Stimulated activated effector memory CD8-positive, alpha-beta T cell treated with anti-CD3 and anti-CD28 coated beads, Interleukin-12 subunit alpha, Interleukin-12 subunit beta, amount 100 ng/mL, for 72 hours (primary cell): ENCODE measurements at places on chromosomes 7 and 10.
A peak's percentile ranks its signal among the peaks of the same experiment; 100 is the strongest.

DNA sequence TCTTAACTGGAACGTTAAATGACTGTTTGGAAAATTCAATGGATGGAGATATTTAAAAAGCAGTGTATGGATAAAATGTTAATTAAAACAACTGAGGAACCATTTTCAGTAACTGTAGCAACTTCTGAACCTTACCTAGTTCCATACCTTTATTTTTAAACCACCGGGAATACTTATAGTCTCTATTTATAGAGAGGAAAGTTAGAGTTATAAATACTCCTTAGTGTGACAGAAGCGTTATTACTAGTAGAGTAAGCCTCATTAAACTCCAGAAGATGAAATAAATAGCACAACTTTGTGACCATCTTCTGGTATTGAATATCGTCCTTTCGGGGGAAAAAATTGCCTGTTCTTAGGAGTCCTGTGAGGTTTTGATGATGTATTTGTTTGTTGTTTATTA, 114.9 kb downstream of the LCOR start:
- DNase-seq = no peak

DNA sequence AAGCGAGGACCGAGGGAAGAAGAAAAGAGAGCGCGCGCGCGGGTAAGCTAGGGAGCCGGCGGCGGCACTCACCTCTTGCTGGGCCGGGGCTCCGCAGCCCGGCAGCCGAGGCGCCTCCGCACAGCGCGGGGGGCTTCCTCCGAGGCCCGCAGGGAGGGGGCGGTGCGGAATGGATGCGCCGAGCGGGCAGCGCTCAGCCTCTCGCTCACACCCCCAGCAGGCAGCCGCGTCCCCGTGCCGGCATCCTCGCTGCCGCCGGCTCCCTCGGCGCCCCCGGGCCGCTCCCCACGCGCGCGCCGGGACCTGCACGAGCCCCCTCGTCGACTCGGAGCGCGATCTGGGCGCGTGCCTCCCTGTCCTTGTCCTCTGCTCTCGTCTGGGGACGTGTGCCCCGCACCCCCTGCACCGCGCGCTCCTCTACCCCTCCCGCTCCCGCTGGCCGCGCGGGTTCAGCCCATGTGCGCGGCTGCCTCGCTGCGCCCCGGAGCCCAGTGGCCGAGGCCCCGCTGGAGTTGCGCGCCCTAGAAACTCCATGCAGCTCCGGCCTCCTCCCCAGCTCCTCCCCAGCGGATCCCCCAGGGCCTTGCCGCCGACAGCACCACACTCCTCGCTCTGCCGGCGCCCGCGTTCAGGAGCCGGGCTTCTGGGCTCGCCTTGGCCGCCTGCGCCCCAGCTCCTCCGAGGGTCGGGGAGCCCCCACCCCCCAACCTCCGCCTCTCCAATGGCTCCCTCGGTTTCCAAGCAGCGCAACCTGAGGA, 75.3 kb downstream of the CALN1 start:
- no peak for DNase-seq

GRCh38 chr10:15433850-15434537, 62.9 kb upstream of the FAM171A1 start:
- DNase-seq = peak; percentile 15

DNA sequence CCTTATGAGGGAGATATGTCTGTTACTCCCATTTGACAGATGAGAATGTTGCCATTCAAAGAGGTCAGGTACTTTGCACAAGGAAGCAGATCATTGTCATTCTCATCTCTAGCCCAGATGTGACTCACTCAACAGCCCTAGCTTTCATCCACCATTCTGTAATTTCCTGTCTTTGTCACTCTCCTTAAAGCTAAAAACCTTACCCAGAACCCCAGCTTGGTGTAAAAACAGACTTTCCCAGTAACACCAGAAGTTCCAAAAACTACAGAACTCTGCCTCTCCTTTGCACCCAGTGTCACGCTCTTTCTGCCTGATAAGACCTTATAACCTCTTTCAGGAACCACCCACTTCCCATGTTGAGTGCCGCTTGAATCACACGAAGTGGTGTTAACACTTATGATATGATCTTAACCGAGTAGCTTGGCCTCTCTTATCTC, 89.1 kb upstream of the SP4 start:
- DNase-seq = peak; percentile 41

DNA sequence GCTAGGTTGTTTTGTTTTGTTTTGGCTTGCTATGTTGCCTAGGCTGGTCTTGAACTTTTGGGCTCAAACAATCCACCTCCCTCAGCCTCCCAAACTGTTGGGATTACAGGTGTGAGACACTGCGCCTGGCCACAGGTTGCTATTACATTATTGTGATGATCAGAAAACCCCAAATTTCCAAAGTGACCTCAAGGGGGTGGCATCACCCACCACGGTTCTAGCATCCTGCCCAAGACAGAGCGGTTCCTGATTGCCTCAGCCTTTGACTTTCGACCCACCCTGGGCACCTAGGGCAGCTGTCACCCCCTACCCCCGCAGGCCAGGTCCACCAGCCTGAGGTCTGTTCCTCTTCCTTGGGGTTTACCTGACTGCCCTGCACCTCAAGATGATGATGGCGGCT, 28.4 kb downstream of the SBDS start:
- DNase-seq = no peak

DNA sequence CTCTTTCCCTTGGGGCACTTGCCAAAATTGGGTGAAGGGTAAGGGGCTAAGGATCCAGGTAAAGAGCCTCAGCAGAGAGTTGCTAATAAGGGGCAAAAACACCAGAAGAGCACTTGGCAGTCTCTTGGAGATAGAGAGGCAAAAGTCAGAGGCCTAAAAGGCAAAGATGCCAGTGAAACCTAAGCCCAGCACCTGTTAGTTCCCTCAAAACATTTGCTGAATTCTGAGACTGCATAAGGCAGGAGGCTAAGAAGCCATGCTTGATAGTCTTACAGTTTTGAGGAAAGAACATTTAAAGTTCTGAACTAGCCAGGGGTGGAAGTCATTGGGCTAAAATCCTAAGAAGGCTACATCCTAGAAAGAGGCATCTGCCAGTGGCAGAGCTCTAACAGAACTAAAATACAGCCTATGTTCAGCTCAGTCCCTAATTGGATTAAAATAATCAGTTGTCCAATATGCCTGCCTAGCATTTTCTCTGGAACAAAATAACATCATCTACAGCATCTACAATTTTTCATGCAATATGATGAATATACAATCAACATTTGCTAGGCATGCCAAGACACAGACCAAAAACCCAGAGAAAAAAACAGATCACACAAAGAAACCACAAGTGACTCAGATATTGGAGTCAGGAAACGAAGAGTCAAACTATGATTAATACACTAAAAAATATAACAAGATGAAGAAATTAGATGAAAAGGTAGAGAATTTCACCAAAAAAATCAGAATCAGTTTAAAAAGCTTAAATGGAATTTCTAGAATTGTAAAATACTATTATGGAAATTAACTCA, 7.7 kb downstream of the HTR7 start:
- DNase-seq = no peak

GRCh38 chr7:80135309-80136104, 876 bp downstream of the GNAI1 start:
- no peak for DNase-seq

DNA sequence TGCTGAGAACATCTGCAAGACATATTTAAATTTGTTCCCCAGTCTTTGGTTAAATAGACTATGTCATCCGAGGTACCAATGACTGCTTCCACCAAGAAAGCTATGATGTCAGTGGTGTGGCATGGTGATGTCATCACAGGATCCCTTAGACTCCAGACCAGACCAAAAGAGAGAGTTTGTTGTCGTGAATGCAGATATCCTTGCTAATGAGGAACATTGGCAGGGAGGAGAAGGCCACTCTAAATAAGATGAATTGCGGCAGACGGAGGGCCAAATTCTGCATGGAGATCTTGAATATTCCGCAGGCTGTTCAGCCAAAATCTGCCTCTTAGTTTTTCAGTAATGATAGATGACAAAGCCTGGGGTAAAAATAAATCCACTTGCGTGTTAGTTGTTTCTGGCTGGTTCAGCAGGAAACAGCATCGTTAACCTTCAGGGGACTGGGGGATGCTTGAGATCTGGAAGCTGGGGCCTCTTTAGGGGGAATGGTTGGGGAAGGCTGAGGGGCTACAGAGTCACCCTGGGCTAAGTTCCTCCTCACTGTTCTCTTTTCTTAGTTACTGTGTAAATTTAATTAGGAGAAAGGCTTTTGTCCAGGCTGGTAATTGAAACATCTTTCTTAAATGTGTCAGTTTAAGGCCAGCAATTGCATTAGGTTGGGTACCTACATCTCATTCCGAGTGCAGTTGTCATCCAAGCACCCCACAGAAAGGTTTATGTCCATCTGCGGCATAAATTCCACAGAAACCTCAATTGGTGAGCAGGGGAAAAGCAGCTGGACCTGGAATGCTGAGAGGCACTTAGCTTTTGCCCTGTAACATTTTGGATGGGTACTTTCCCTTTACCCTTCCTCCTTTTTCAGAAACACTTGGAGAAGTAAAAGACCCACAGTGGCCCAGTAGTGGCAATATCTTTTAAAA, 11.6 kb upstream of the CAMK1D start:
- DNase-seq = no peak

- DNase-seq = peak; percentile 34
Measured at GRCh38 chr10:101843032-101844021, at the start of gene KCNIP2. Gene KCNIP2, minus strand, starts transcription at chr10:101843800. Its CDS starts 232 bp downstream, at chr10:101843568.

- no peak for DNase-seq
Measured at GRCh38 chr7:55156919-55157763, 138.3 kb downstream of the EGFR start.

- DNase-seq = no peak
Measured at GRCh38 chr7:73980206-73980605, 47.8 kb upstream of the ELN start.

GRCh38 chr7:37961251-37961650, 40.8 kb downstream of the EPDR1 start:
- no peak for DNase-seq

GRCh38 chr7:48101352-48101751, 12.3 kb downstream of the UPP1 start:
- no peak for DNase-seq

DNA sequence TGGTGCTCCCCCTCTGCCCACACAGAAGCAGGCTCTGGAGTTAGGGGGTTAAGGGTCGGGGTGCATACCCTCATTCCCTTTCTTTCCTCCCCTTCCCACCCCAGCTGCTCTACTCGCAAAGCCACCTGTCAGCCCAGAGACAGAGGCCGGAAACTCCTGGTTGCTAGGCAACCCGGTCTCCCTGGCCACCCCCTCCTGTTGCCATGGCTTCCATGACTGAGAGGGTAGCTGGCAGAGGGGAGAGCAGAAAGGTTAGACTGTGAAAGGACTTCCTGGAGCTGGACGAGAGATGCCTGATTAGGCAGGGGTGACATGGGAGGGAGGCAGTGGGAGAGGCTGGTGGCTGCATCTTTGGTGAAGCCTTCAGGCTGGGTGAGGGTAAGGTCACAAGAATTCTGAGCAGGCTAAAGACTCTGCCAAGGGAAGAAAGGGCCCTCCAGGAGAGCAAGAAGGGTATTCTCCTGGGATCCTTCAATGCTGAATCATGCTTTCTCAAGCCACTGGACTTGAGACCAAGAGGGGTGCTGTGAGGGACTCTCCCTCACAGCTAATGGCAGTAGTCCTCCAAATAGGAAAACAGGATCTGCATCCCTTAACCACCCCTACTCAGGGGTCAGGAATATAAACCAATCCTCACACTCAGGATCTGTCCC, 5.4 kb downstream of the PSD start:
- DNase-seq = no peak
